Activated CD8-positive, alpha-beta T cell treated with anti-CD3 and anti-CD28 coated beads, Interleukin-2, amount 10 ng/mL, durations not matched to agents 7 days and 5 days (primary cell): ENCODE measurements at places on chromosomes 4 and X.

DNA sequence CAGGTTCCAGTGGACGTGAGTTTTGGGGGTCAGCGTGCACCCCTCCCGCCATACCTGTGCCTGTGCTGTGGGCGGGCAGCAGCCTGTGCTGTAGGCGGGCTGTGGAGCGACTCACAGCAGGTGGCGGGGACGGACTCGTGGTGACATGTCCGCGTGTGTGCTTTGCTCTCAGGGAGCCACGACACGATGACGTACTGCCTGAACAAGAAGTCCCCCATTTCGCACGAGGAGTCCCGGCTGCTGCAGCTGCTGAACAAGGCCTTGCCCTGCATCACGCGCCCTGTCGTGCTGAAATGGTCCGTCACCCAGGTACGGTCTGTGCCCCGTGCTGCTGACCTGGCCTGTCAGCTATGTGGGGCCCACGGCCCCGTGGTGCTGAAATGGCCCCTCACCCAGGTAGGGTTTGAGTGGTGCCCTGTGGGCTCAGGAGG, 7.4 kb downstream of the PLCXD1 start:
- no peak for DNase-seq

DNA sequence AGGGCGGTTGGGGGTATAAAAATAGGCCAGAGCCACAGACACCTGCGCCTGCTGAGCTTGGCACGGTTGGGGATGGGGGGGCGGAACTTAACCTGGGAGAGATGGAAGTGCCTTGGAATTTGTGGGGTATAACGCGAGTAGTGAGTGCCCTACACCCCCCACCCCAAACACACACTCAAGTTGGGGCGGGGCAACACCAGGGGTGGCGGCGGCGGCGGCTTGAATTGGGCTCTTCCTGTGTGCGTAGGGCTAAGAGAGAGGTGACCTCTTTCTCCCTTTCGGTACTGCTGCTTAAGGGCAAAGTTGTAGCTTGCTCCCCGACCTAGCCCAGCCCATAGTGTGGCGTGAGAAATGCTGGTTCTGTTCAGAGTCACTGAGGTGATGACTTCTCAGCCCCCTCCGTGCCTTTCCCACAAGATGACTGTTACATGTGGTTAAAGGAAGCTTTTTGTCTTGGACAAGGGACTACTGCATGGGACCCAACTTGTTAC, 839 bp downstream of the STK26 start:
- DNase-seq = peak; percentile 66

GRCh38 chr4:102405821-102406401, 60.6 kb upstream of the SLC39A8 start:
- no peak for DNase-seq

- DNase-seq = no peak
Measured at GRCh38 chrX:100750883-100751282, 19.0 kb upstream of the SYTL4 start.

- no peak for DNase-seq
Measured at GRCh38 chr4:160129439-160129838, 1026.6 kb downstream of the RAPGEF2 start.

DNA sequence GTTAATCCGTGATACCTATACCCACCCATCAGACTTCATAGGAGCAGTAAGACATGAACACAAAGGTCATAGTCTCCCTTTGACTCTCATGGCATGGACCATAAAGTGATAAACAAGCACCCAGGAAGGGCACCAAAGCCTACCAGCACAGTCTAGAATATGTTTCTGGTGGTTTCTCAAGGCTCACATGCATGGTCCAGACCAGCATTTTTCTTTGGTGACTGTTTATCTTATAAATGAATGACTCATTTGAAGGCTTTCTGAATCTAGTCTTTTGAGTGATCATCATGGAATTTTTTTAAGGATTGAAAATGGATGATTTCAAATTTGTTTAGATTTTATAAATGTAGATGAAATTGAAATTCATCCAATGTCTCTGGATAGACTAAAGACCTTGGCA, 32.0 kb upstream of the AMELX start:
- no peak for DNase-seq

DNA sequence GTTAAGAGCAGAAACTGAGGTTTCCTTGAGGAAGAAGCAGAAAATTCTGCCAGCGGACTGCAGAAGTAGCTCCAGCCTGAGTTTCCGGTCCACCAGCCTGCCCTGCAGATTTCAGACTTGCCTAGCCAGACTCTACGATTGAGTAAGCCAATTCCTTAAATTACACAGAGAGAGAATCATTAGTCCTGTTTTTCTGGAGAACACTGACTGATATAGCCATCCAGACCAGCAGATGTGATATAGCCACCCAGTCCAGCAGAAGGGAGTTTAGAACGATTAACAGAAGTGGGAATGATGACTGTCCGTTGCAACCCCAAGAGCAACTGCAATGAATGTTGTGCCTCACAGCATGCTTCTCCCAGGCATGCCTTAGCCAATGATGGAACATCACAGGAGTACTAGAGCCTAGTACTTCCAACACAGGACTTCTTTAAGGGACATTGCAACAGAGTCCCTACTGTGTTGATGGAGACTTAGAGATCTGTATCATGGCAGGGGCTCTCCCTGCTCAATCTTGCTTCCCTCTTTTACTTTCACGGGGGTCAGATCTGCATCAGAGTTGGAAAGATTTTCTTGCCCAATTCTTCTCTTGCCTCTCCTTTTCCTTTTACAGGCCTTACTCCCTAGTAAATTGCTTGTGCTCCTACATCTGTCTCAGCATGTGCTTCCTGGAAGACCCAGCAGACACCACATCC, 264.6 kb upstream of the CLNK start:
- DNase-seq = no peak

DNA sequence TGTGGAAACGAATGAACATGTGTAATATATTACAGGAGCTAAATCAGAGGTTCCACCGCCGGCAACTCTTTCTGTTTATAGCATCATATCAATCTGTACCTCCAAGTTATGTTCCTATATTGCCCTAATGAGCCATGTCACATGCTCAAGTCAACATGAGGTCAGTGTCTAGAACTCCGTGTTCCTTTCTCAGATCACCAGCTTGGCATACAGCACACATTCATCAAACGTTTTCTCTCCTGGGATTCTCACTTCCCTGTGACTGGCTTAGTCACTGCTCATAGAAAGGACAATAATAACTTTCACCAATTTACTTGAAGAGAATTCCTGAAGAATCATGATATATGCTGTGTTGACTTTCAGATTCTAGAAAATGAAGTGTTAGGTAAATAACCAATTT, 532.0 kb upstream of the SPANXN1 start:
- DNase-seq = no peak

- DNase-seq = peak; percentile 53
Measured at GRCh38 chrX:47568656-47569295, 7.8 kb downstream of the ARAF start.
